Activated naive CD4-positive, alpha-beta T cell treated with anti-CD3 and anti-CD28 coated beads, Interleukin-2, amount 50 U/mL, for 72 hours (primary cell): ENCODE measurements at places on chromosomes 1 and 21. TPM values are rescaled to one million over a fixed set of nuclear protein-coding genes. Genes with fewer than 3 reads are reported as not detected.

DNA sequence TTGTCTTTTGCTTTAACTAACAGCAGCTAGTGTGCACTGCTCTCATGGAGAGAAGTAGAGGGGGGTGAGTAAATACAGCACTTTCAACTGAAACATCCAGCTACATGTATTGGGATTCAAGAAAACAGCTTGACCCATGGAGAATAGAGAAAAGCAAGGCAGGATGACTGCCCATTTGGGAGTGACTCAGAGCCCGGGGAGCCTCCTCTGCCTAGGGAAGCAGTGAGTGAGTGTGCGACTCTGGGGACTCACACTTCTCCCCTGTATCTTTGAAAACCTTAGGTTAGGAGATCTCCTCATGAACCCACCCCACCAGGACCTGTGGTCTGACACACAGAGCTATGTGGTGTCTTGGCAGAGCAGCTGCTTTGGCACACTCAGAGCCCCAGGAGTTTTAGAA, 82.0 kb upstream of the PTGFR start:
- no peak for DNase-seq

GRCh38 chr1:31584869-31585735, 8.8 kb downstream of the TINAGL1 start:
- peak; percentile 44 for DNase-seq

The FPGT gene
- total RNA-seq, result 10.7 TPM

- no peak for DNase-seq
Observed at GRCh38 chr1:113012149-113012548, 56.2 kb upstream of the SLC16A1 start.

The ZNF670 gene
- total RNA-seq, result 3.2 TPM

GRCh38 chr1:184507604-184508280, 120.9 kb downstream of the C1orf21 start:
- DNase-seq, result no peak

DNA sequence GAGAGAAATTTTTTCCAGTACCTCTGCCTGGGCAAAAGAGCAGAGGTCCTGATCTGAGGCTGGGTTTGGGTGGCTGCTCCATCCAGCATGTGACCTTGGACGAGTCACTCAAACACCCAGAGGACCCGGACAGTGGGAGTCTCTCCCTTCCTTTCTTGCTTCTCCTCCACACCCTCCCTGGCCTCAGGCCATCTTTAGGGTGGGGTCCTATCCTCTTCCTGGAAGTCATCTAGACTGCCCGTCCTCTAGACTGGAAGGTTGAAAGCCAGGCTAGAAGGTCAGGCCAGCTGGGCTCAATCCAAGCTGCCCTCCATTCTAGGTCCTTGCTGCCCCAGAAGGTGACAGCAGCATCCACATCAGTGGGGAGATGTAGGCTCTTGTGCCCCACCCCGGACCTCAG, 599.5 kb downstream of the MATN1 start:
- no peak for DNase-seq

DNA sequence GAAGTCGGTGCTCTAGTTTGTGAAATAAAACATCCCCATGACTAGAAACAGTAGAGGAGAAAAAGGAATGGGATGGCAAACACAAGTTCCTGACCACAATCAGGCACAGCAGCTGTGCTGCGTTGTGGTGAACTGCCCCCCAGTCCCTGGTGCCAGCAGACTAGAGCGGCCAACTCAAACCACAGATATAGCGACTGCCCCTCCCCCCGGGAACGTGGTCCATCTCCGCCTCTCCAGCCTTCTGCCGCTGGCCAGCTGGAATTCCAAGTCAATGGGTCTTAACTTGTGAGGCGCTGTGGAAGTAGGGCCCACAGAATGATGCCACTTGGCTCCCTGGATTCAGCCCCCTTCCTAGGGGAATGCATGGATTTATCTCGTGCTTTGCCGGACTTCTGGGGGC, 41.6 kb upstream of the ZNF678 start:
- no peak for DNase-seq

GRCh38 chr1:231918239-231919015, 291.8 kb downstream of the DISC1 start:
- DNase-seq, result no peak

DNA sequence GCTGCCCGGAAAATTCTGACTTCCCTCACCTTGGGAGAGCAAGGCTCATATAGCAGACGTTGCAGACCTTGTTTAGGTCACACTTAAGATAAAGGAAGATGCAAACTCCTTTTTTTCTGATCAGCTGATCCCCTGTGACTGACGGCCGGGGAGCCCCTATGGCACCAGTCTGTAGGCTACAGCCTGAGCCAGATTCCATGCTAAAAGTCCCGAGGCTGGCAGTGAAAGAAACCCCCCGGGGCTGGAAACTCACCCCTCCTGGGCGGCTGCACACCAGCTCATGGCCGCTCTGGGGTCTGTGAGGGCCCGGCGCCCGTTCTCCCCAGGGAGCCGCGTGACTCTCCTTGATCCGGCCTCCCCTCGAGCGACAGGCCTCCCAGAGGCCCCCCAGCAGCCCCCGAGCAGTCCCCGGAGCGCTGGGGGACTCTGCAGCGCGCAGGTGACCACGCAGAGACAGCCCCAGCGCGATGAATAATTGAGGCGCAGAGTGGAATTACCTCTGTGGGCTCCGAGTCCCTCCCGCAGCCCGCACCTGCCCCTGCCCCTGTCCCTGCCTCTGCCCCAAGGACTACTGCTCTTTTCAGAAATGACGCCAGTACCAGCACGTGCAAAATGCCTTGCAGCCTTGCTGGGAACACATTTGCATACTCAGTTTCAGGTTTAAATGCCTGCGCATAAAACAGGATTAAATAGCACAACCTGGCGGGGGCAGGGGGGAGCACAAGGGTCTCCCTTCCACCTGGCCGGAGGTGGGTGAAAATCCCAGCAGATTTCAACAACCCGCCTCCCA, 62.6 kb upstream of the CLDN14 start:
- DNase-seq, result no peak

- DNase-seq, result no peak
Observed at GRCh38 chr1:161200421-161200991, 1.7 kb upstream of the ADAMTS4 start.

DNA sequence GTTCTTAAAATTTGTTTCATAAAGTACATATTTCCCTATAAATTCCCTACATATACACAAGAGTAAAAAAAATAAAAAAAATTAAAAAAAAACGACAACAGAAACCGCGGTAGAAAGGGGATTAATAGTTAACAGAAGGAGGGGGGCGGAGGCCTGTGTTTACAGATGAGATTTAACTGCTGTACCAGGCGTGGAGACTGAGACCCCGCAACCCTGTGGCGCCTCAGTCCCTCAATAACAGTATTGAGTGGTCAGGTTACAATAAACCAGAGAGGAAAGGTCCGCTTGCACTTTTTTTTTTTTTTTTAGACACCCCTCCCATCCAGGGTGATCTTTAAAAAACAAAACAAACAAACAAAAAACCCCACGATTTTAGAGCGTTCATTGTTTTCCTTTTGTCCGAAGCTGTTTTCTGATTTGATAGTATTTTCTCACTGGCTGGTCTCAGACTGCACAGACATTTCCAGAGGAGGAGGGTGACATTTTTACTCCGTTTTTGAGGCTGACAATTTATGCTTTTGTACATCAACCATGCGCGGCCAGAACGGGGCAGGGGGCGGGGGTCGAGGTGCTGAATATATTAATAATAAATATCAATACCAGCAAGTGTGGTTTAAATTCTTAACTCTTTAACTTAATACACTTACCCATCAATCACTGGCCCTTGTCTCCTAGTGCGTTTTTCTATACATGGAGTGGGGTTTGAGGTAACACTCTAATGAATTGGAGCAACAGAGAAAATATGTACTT, 1223.9 kb downstream of the BRINP3 start:
- DNase-seq, result no peak

DNA sequence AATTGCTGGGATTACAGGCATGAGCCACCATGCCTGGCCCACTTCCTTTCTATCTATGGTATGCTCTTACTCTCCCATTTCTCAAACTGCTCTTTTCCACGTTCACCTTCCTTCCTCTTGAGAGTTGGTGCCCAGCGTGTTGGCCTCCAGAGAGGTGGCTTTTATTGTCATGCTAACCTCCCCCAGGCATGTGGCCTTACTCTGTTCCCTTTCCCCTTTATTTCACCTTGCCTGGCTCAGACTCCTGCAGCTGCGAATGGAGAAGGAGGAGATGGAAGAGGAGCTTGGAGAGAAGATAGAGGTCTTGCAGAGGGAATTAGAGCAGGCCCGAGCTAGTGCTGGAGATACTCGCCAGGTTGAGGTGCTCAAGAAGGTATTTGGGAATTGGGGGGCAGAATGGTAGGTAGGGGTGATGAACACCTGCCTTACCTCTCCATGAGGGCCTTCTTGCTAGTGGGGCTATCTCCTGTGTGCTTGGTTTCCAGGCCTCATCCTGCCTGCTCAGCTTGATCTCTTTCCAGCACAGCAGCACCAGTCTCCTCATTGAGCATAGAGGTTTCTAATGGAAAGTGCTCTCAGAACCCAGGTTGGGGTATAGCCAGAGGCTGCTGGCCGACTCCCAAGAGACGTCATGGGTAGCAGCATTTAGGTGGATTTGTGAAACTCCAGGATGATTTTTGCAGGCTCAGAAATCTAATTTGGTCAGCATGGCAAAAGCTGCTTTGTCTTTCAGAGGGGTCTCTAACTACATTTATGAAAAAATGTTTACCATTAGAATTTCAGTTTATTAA, 13.2 kb upstream of the TUFT1 start:
- no peak for DNase-seq

The HFM1 gene
- total RNA-seq, result not detected

The CCDC27 gene
- total RNA-seq, result not detected

DNA sequence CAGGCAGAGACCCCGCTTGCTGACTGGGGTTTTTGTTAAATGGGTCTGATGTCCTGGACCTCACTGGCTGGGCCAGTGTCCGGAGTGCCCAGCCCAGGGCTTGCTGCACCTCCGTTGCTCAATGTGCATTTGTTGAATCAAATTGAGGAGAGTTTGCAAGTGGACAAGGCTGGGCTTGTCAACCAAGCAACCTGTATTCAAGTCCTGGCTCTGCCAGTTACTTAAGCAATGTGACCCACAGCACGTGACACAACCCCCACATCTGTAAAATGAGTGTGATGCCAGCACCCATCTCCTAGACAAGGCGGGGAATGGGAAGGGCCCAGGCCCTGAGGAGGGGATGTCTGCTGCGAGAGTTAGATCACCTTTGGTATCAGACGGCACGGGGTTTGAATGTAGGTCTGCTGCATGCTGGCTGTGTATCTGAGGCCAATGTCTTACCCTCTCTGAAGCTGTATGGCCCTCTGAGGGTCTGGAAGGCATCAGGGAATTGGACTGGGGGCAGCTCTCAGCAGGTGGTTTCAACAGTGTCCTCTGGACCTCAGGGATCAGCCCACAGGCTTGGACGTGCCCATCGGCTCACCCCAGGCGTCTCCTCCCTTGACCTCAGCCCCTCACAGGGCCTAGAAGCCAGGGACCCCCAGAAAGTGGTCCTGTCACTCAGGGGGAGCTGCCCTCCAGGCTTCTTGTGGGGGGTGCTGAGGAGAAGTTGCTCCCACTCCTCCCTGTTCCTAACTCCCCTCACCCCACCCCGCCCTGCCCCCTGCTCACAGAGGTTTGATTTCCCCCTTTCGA, 51.0 kb upstream of the RUNX3 start:
- DNase-seq, result no peak

DNA sequence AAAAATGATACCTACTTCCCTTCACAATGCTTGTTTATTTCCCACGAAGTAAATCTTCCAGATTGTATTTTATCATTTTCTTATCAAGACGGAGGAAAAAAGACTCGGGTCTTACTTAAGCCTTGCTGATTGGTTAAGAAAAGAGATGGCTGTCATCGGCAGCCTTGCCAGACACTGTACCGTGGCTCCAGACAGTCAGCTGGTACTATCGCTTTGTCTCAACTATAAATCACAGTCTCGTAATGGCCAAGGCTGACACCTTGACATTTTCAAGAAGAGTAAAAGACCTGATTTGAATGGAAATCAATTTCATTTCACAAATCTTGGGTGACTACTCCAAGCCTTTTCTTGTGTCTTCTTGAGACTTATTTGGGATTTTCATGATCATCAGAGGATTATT, 868.0 kb downstream of the USP25 start:
- DNase-seq, result no peak

DNA sequence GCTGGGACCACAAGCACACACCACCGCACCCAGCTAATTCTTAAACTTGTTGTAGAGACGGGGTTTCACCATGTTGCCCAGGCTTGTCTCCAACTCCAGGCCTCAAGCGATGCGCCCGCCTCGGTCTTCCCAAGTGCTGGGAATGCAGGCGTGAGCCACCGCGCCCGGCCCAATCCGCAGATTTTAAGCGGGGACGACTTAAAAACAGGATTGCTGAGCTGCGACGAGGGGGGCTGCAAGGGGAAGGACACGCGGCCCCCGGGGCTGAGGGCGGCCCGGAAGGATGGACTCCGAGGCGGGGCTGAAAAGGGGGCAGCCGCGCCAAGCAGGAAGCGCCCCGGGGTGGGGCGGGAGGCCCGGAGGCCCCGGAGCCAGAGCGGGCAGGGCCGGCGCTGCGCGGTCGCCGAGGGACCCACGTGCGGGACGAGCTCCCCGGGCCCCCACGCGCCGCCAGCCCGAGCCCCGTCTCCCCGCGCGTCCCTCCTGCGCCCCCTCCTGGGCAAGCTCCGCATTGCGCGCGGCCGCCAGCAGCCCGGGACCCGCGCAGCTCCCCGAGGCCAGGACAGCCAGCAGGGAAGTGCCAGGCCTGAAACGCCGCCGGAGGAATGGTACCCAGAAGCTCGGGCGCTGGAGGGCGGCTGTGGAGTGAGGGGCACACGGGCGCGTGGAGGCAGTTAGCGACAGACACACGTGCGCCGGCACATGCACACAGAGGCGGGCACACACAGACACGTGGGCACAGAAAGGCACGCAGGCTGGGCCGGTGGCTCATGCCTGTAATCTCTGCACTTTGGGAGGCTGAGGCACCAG, 5.5 kb upstream of the PRKCZ start:
- peak; percentile 76 for DNase-seq

The CFAP74 gene
- not detected for total RNA-seq

- no peak for DNase-seq
Observed at GRCh38 chr1:151619489-151620093, 7.7 kb downstream of the SNX27 start.

DNA sequence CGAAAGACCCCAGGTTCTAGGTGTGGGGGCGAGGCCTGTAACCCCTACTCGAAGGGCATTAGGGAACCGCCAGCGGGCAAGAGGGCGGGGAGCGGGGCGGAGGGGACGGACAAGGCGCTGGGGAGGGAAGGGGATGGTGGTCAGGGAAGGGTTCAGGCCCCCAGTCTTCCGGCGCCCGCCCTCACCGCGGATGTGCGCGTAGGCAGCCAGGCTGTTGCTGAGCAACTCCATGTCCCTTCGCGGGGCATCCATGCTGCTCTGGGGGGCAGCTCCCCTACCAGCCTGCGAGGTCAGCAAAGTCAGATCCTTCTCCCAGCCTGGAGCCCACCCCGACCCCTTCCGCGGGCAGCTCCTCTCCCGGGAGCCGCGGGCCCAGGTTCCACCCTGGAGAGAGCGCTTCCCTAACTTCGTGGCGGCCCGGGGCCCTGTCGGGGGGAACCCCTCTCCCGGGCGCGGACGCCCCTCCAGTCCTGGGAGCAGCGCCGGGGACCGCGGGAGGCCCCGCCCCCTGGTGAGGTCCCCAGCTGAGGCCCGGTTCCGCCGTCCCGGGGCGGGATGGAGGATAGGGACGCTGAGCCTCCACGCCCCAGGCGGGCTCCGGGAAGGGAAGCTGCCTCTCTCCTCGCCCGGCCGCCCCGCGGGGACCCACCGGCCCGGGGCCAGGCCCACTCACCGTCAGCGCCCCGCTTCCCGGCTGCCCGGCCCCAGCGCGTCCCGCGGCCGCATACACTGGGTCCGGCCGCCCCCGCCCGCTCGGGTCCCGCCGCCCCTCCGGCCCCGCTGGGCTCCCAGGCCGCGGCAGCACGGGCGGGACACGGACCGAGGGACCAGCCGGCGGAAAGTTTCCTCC, 434 bp downstream of the EVA1B start:
- no peak for DNase-seq
